ENCODE measurements at places on chromosomes 16 and 17.

DNA sequence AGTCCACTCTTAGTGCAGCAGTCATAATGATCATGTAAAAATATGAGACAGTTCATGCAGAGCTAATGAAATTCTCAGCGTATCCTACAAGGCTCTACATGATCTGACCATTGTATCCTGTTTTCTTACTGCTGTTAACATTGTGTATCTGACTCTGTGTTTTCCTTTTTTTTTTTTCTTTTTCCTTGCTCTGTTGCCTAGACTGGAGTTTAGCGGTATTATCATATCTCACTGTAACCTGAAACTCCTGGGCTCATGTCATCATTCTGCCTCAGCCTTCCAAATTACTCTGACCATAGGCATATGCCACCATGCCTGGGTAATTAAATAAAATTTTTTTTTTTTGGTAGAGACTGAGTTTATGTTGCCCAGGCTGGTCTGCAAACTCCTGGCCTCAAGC, 12.1 kb downstream of the DUS2 start:
- DNase-seq: peak; percentile 24

DNA sequence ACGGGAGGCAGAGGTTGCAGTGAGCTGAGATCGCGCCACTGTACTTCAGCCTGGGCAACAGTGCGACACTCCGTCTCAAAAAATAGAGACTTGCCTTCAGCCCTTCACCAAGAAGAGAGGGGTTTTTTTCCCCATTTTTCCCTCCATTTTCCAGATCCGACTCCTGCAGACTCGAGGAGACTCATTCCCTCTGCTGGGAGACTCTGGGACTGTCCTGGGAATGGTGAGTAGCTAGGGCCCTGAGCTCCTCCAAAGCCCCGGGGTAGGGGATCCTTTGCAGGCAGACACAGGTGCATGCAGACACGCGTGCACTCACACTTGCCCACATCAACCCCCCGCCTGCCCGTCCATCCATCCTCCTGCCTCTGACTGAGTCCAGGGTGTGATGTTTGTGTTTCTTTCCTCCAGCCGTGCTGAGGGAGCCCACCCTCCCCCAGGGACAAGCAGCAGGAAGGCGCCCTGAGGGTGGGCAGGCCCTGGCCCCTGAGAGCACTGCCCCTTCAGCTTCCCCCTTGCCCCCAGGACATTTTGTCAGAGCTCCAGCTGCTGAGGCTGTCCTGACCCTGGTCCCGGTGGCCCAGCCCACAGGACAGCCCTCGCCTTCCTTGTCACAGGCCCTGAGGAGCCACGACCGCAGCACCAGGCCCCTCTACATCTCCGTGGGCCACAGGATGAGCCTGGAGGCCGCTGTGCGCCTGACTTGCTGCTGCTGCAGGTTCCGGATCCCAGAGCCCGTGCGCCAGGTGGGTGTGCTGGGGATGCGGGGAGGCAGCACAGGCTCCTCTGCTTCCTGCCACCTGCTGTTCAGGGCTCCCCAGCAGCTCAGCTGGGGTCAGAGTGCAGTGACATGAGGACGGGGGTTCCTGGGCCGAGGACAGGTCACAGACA, 10.2 kb downstream of the ENDOV start:
- no peak for DNase-seq

GRCh38 chr17:54439816-54440215, 460.8 kb upstream of the TOM1L1 start:
- no peak for DNase-seq

- DNase-seq: no peak
These were observed 253.6 kb downstream of the ZFHX3 start for GRCh38 chr16:72794319-72794718.

- no peak for DNase-seq
These were observed 2.1 kb downstream of the MT1X start for GRCh38 chr16:56684256-56684925.

DNA sequence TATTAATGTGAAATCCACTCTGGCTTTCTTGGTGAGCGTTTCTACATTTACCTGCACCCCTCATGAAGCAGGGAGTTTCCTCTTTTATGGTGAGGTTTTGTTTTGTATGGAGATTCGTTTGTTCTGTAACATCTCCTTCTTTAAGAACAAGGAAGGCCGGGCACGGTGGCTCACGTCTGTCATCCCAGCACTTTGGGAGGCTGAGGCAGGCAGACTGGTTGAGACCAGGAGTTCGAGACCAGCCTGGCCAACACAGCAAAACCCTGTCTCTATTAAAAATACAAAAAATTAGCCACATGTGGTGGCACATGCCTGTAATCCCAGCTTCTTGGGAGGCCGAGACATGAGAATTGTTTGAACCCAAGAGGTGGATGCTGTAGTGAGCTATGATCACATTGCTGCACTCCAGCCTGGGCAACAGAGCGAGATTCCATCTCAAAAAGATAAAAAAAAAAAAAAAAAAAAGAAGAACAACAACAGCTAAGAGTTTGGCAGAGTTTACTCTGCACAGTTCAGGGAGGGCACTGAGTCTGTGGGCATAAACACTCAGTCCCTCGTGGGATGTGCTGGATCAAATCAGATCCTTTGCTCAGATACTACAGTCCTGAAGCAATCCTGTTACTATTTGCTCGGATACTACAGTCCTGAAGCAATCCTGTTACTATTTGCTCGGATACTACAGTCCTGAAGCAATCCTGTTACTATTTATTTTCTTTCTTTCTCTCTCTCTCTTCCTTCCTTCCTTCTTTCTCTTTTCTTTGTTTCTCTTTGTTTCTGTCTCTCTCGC, 28.9 kb downstream of the ADCY9 start:
- DNase-seq: no peak

DNA sequence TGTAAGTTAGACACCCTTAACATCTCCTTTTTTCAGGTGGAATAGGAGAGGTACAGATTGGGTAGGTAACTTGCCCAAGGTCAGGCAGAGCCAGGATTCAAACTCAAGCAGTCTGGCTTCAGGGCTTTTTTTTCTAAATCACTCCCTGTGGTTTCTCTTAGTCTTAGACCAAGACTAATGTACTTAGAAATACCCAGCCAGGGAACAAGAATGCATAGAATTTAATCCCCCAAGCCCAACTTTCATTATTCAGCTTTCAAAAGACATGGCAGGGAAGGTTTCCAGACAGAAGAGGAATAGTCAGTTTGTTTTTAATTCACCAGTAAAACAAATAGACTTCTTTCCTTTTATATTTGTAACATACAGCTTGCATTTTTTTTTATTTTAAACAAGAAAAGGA, 305.2 kb upstream of the RBFOX1 start:
- DNase-seq: no peak

DNA sequence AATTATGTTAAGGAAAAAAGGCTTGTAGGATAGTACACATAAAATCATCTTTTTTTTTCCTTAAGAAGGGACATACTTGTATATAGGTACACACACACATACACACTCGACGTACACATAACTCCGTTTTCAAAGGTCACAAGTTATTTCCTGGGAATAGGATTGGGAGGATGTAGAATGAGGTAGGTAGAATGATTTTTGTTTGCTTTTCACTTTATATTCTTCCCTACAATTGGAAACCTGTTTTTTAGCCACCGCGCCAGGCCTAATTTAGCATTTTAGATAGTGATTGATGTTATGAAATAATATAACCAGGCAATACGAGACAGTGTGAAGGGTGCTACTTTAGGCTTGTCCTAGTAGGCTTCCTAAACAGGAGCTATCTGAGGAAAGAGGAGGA, 1.8 kb upstream of the HAPSTR1 start:
- DNase-seq: no peak

GRCh38 chr17:57021226-57021940, 43.5 kb downstream of the SCPEP1 start:
- DNase-seq: no peak

- DNase-seq: no peak
These were observed 23.9 kb upstream of the CLEC3A start for GRCh38 chr16:77998350-77999023.

All from DMS 273 treated with DMSO at 0.1 percent for 48 hours (cell line).